Sciatic nerve (tissue), 2 donors: ENCODE measurements at places on chromosomes 13 and 19. TPM values are rescaled to one million over a fixed set of nuclear protein-coding genes. Genes with fewer than 3 reads are reported as not detected.

The DENND1C gene
- total RNA-seq, result 5.5 TPM

The KLK14 gene
- total RNA-seq, result 2.8 TPM

The ZNF428 gene
- total RNA-seq, result 39.1 TPM

The LILRB3 gene
- total RNA-seq, result 23.9 TPM

The PLPP2 gene
- total RNA-seq, result 8.6 TPM

The ZNF14 gene
- 11.3 TPM for total RNA-seq

The VSIG10L gene
- 1.8 TPM for total RNA-seq

The EXOC3L2 gene
- total RNA-seq, result 4.9 TPM

The KLK4 gene
- 1.1 TPM for total RNA-seq

The SIGLEC11 gene
- total RNA-seq, result 1.6 TPM

The ZNF416 gene
- 6.4 TPM for total RNA-seq

The ERICH4 gene
- not detected for total RNA-seq

The PSG3 gene
- total RNA-seq, result not detected

The PSG2 gene
- not detected for total RNA-seq

The OR4F17 gene
- total RNA-seq, result not detected

The CADM4 gene
- total RNA-seq, result 175 TPM

The LRG1 gene
- total RNA-seq, result 2.9 TPM

GRCh38 chr13:49395878-49396380 lies 47.9 kb downstream of the CAB39L start:
- no peak for DNase-seq

- peak; percentile 73 for DNase-seq
Measured at GRCh38 chr19:1651568-1652291, 685 bp downstream of the TCF3 start.

DNA sequence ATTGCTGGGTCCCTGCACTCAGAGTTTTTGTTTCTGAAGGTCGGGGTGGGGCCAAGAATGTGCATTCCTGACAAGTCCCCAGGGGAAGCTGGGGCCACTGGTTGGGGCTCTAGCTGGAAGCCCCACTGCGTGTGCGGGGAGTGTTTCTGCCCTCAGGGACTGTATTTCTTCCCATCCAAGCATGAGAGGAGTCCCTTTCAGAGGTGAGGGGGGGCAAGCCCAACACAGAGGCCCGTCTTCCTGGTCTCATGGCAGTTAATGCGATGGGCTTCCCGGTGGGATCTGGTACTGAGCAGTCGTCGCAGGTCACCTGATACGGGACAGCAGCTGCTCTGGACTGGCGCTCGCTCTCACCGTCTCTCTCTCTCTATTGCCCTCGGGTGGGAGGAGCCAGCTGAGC lies 50.4 kb downstream of the GPR12 start:
- DNase-seq, result no peak

DNA sequence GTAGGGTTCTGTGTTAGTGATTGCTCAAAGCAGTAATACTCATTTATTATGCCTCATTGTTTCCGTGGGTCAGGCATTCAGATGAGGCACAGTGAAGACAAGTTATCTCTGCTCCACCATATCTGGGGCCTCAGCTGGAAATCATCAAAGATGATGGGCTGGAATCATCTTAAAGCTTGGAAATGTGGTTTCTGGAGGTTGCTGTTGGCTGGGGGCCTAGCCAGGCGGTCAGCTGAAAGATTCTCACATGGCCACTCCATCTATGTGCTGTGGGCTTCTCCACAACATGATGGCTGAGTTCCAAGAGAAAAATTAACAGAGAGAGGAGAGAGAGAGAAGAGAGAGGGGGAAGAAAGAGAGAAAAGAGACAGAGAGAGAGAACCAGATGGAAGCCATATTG lies 75.5 kb downstream of the OLFM4 start:
- DNase-seq, result no peak

DNA sequence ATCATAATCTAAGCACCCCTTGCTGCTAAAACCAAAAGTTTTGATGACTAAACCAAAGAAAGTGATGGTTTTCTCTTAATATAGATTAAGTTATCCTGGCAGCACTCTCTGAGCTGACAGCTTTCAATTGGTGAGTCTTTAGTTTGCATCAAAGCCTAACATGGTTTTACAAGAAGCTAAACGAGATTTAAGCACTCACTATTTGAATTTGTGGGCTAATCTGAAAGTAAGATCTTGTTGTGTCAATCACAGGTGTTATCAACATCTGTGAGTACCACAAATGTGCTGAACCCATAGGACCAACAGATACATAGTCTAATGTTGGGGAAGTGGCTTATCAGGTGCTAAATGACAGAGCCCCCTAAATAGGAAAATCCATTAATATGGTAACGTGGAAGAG lies 223.9 kb downstream of the LHFPL6 start:
- DNase-seq, result no peak

GRCh38 chr13:97310809-97311436 lies 88.8 kb downstream of the MBNL2 start:
- no peak for DNase-seq

- DNase-seq, result no peak
Measured at GRCh38 chr13:109971456-109972090, 185.2 kb upstream of the IRS2 start.

- no peak for DNase-seq
Measured at GRCh38 chr13:45496942-45497341, 32.2 kb downstream of the COG3 start.

DNA sequence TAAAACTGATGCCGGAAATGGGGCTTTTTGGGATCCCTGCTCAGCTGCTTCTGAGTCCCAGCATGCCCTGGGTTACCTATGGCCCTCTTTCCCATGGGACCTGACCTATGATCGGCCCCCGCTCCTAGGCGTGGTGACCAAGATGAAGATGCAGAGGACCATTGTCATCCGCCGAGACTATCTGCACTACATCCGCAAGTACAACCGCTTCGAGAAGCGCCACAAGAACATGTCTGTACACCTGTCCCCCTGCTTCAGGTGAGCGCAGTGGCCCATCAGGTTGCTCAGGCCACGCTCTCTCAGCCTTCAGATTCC lies 1.5 kb downstream of the RPS11 start:
- DNase-seq, result no peak

DNA sequence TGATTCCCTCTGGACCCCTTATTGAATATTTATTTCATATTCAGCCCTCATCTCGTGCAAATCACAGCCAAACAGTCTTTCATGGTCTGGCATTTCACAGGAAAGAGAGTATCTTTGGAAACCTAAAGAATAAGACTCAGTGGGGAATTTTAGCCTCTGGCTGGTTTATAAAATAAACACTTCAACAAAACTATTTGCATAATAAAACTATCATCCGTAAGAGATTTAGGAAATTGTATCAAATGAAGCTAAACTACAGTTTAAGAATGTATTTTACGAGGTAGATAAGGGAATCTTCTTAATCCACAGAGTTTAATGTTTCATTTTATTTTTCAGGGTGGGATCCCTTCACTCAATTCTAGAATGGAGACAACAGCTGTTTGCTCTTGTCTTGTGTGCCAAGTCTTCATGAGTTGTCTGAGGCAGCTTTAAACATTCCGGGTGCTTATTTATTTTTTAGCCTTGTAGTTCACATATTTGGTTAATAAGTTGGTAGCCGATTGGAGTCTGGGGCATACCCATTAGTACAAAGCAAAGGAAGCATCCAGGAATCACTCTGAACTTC lies 634.4 kb upstream of the KLF12 start:
- no peak for DNase-seq

GRCh38 chr13:46839399-46839798 lies 42.4 kb upstream of the ESD start:
- no peak for DNase-seq

GRCh38 chr13:100724568-100724967 lies 50.0 kb upstream of the TMTC4 start:
- no peak for DNase-seq

DNA sequence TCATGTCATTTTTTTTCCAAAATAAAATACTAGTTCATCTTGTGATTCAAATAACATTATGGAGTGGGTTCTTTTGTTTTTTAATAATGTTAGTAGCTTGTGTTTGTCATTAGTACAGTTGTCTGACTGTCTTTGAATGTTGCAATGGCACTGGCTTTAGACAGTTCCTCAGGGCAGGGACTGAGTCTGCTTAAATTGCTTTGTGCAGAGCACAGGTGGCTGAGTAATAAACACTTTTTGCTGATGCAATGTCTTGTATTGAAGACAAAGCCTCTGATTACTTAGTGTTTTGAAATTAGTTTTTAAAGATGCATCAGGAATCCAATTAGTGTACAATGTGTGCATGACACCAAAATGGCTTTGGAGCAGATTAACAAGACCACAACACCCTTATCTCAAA lies 88.7 kb upstream of the PCDH9 start:
- DNase-seq, result no peak

- no peak for DNase-seq
Measured at GRCh38 chr19:40688987-40689338, 1.5 kb downstream of the NUMBL start.

GRCh38 chr13:110244976-110245375 lies 62.0 kb downstream of the COL4A1 start:
- no peak for DNase-seq

DNA sequence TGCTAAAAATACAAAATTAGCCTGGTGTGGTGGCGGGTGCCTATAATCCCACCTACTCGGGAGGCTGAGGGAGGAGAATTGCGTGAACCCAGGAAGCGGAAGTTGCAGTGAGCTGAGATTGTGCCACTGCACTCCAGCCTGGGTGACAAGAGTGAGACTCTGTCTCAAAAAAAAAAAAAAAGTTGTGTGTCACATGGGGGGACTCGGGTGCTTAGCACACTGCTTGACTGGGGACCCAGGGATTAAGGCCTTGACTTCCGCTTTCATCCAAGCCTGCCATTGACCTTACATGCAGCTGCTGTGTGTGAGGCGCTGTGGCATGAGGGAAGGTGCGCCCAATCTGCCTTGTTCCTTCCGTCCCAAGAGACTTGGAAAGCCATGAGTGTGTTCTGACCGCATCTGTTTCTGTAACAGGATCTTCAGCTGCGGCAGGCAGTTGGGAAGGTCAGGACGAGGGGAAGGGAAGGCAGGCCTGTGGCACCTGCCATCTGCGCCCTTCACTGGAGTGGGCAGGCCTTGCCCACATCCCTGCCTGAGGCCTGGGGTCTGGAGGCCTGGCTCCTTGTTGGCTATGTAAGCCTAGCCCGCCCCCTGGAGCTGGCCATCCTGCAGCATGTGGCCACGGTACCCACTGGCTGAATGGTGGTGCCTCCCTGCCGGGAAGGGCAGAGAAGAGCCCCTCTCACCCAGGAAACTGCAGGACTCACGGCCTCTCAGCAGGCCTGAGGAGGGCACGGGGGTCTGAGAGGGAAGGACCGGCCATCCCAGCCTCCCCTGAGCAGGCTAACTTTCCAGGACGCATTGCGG lies 23.0 kb downstream of the PPP1R37 start:
- DNase-seq, result no peak

GRCh38 chr19:49421039-49421877 lies 2.0 kb downstream of the PTH2 start:
- peak; percentile 77 for DNase-seq

DNA sequence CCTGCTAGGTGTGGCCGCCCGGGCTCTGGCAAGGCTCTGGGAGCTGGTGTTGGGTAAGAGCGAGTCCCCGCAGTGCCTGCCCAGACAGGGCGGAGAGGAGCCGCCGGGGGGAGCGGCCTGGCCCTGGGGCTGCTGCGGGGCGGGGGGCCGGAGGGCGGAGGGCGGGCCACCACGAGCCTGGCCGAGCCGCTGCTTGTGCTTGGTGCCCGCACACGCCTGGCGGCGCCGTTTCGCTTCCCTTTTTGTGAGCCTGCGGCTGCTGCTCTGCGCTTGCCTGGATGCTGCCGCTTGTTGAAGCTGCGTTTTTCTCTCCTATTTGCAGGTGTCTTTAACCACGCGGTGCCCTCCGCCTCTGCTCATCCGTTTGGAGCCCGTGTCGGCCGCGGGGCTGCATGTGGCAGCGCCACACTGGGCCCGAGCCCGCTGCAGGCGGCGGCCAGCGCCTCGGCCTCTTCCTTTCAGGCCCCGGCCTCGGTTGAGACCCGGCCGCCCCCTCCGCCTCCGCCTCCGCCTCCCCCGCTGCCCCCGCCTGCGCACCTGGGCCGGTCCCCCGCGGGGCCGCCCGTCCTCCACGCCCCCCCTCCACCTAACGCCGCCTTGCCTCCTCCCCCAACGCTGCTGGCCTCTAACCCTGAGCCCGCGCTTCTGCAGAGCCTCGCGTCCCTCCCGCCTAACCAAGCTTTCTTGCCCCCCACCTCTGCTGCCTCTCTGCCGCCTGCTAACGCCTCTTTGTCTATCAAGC lies 8.5 kb downstream of the PLEKHJ1 start:
- DNase-seq, result no peak

DNA sequence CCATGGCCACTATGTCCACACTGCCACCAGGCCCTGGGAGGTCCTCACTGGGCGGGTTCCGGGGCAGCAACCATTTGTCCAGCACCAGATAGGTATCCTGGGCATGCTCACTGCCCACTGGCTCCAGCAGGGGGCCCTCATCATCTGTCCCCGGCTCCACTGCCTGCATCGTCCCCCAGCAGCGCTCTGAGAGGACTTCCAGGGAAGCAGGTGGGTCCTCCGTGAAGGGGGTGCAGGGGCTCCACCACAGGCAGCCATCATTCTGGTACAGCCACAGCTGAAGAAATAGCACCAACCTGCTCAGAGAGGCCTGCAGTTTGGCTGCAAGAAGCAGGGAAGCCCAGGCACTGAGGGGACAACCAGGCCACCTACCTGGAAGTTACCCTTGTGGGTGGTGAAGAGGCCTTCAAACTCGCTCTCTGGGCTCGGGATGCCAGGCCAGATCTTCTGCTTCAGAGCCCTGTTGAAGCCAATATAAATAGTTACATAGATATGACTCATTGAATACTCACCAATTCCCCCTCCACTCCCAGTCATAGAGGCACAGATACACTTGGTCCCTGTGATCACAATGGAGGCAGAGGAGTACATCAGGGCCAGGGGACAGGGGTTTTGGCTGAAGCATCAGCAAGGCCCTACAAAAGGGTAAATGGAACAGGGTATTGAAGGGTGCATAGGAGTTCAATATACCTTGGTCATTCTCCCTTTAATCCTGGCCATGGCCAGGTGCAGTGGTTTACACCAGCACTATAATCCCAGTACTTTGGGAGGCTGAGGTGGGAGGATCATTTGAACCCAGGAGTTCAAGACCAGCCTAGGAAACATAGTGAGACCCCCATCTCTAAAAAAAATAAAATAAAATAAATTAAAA lies 4.1 kb downstream of the SWSAP1 start:
- DNase-seq, result no peak

- no peak for DNase-seq
Measured at GRCh38 chr13:106568299-106569003, 514 bp upstream of the ARGLU1 start.
